ENCODE measurements at places on chromosomes 16 and 17.

GRCh38 chr17:28760601-28761562 is 17.1 kb downstream of the TRAF4 start:
- DNase-seq: peak; percentile 69

DNA sequence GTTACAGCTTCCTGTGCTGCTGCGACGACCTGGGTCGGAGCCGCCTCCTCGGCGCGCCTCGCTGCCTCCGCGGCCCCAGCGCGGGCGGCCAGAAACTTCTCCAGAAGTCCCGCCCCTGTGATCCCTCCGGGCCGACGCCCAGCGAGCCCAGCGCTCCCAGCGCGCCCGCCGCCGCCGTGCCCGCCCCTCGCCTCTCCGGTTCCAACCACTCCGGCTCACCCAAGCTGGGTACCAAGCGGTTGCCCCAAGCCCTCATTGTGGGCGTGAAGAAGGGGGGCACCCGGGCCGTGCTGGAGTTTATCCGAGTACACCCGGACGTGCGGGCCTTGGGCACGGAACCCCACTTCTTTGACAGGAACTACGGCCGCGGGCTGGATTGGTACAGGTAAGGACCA is 746 bp downstream of the HS3ST2 start:
- DNase-seq: no peak

GRCh38 chr16:61215605-61216004 is 820.6 kb downstream of the CDH8 start:
- no peak for DNase-seq

- no peak for DNase-seq
Observed at GRCh38 chr17:2478458-2478857, 33.2 kb downstream of the METTL16 start.

DNA sequence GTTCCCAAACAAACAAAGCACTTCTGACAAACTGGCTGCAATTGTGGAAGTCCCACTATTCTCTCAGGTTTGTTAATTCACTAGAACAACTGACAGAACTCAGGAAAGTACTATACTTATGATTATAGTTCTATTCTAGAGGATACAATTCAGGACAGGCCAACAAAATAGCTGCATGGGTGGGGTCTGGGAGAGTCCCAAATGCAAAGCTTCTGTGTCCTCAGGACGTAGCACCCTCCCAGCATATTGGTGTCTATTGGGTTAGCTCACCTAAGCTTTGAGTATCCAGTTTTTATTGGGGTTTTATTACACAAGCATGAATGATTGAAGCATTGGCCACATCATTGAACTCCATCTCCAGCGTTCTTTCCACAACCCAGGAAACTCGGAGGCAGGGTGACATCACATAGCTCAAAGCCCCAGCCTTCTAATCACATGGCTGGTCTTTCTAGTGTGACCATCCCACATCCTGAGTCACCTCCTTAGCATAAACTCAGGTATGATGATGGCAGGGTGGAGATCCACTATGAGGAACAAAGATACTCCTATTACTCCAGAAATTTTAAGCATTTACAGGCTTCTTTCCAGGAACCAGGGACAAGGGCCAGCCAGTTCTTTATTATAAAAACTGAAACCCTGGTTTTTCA is 43.9 kb upstream of the CCNF start:
- no peak for DNase-seq

- DNase-seq: no peak
Observed at GRCh38 chr17:45954914-45955313, 44.1 kb upstream of the STH start.

GRCh38 chr17:65254166-65254565 is 117.0 kb downstream of the RGS9 start:
- DNase-seq: peak; percentile 14

DNA sequence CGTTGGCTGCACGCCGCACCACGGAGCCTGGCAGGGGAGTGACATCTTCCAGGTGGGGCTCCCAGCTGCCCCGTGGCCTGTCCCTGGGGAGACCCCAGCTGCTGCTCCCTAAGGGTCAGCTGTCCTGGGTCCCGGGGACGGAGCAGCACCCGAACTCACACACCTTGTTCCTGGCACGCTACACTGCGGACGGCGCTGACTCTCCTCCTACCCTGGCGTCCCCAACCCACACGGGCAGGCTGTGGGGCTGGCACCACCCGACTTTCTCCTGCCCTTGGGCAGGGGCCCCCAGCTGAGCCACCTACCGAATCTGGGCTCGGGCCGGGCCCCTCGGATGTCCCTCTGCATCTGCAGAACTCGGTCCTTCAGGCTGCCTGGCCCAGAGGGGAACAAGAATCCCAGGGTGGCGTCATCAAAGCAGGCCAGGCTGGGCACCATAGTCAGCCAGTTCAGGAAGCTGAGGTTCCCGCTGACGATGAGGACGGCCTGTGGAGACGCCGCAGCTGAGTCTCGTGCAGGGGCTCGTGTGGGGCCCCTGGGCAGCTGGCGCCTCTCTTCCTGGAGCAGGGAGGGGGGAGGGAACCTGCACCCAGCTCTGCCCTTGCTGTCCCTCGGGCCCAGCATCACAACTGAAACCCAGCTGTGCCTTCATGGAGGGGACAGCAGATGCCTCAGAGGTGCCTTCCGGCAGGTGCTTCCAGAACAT is 70.5 kb upstream of the GNG13 start:
- DNase-seq: no peak

- no peak for DNase-seq
Observed at GRCh38 chr17:71527311-71527710, 593.5 kb upstream of the SOX9 start.

GRCh38 chr17:81517339-81518112 is 4.9 kb upstream of the ACTG1 start:
- DNase-seq: no peak

DNA sequence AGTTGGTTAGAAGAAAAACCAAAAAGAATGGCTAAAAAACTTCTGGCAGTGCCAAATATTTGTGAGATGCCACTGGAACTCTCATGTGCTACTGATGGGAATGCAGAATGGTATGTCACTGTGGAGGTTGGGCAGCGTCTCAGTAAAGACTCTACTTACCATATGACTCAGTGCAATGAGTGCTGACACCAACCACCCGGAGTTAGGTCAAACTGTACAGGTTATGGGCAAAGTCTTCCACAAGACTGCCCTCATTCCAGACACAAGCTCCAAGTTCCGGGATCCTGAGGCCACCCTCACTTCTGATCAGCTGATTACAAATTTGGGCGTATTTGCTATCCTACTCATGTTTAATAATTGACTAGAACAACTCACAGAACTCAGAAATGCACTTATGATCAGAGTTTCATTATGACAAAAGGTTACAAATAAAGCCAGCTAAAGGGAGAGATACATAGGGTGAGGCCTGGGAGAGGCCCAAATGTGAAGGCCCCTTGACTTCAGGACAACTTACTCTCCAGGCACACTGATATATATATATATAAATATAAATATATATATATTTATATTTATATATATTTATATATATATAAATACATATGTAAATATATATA is 114.9 kb downstream of the TRIM37 start:
- no peak for DNase-seq

GRCh38 chr17:16107165-16107770 is 107.6 kb downstream of the TTC19 start:
- DNase-seq: no peak

DNA sequence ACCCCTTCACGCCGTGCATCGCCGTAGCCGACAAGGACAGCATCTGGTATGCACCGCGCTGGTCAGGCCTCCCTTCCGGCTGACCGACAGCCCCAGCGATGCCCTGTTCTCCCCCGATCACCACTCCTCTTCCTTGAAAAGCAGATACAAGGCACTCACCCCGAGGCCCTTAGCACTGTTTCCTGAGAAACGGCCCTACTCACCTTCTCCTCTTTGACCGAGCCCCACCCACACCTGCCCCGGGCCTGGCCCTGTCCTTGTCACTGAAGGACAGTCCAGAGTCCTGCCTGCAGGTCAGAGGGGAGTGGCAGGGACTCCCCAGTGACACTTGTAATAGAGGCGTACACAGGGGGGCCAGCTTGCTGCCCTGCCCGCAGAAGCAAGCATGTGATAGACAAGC is 45.9 kb upstream of the CHMP6 start:
- DNase-seq: no peak

DNA sequence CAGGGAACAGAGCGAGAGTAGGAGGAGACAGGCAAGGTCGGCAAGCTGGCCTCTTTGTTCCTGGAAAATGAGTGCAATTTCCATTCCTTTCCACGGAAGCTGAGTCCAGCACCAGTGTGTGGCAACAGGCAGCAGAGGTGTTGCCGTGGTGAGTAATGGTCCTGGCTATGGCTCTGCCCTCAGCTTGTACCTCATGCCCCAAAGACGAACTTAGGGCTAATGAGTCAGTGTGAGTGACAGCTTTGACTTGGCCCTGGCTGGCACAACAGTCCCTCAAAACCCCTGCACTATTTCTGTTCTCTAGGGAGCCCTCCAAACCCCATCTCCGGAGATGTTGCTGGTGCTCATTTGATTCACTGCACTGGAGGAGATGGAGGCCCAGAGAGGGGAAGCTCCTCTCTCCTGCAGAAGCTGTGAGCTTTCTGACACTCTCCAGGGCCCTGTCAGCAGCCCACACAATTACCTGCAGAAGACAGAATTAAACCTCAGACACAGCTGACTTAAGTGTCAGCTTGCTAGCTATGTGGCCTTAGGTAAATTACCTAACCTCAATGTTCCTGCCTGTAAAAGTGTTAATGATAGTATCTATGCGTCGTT is 129.9 kb downstream of the TMEM132E start:
- DNase-seq: no peak

DNA sequence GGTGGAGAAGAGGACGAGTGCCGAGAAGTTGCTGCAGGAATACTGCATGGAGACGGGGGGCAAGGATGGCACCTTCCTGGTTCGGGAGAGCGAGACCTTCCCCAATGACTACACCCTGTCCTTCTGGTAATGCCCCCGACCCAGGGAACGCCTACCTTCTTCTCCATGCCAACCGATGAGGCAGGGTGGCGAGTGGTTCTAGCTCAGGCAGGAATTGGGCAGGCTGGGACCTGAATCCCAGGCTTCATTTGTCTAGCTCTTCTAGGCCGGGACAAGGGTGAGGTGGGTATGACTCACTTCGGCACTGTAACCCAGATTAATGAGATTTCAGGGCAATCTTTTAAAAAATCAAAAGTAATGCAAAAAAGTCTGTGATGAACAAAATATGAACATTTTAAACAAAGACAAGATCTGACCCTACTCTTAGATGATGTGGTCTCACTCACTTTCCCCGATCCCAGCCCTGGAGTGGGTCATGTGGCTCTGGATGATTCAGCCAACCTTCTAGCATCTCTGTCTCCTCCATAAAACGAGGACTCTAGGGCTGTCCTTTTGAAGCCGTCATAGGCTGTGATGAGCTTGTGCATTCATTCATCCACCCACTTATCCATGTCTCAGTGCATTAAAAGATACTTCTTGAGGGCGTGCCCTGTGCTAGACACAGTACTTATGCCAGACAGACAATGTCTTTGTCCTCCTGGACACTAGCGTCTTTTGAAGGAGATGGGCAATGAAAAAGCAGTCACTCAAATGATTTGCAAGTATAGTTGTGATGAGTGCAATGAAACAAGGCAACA is 102.6 kb downstream of the SDR42E1 start:
- DNase-seq: no peak

DNA sequence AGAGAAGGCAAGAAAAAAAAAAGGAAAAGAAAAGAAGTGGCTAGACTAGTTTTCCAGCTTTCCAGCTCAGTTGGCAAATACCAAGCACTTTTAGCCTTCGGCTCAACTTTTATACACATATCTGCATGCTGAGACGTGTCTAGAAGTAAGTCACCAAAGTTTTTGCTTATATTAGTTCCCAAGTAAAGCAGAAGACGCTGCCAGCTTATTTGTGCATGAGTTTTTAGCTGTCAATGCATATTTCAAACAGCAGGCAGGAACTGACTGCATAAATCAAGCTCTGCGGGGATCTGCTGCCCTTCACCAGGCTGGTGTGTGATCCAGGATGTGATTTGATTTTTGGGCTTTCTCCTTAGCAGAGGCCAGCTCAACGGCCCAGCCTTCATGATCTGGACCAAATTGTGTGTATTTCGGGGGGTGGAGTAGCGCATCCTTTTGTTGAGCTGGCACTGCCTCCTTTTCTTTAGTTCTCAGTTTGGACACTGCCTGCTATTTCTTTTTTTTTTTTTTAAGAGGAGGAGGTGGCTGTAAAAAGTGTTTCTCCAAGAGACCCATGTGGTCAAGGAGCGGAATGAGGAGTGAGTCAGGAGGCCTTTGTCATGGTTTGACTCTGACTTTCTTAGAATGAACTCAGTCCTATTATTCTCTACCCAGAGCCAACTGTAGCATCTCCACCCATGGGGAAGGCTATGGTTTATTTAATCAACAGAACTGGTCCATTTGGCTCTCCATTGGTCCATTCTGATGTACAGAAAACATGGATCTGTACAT is 162.6 kb upstream of the XYLT1 start:
- no peak for DNase-seq

DNA sequence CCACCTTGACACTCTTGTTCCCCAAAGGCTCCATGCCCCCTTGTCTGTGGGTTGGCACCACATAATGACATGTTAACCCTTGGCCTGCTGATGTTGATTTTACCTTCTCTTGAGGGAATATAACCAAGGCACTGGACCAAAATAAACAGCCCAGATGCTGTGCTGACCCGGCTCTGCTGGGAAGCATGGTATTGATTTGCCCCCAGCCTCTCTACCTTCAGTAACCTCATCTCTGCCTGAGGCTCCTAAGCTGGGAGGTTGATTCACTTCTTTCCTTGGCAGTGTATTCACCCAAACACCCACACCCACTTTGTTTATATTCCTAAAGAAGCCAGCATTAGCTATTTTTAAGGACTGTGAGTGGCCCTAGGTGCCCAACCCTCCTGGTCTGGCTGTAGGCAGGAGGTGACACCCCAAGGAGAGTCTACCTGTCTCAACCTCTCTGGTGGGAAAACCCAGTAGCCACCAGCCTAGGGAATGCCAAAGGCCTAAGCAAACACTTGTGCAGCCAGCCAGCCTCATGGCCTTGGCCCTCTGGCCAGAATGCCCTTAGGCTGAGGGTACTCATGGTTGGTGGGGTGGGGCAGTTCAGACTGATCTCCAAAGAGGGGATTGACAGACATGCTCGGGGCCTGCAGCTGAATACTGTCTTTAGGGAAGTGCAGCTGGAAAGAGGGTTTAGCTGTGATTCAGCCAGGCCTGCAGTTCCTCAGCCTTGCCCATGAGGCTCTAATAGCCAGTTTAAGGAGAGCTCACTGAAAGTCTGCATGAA is 42.7 kb downstream of the GNAO1 start:
- no peak for DNase-seq

DNA sequence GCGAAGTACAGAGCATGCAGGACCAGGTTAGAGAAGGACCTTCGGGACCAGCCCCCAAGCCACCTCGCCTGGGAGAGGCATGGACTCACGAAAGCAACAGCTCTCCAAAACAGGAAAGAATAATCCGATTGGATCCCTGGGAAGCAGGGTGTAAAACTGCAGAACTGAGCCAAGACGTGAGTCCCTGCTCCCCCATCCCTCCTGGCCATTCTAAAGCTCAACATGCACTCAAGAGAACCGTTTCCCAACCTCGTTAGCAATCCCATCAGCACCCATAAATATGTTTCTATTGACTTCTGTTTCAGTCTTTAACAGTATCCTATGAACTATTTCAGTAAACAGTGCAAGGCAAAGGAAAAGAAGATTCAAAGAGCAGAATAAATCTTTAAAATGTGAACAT is 167.0 kb downstream of the COPRS start:
- no peak for DNase-seq
